ENCODE measurements at places on chromosomes 3 and 15.

DNA sequence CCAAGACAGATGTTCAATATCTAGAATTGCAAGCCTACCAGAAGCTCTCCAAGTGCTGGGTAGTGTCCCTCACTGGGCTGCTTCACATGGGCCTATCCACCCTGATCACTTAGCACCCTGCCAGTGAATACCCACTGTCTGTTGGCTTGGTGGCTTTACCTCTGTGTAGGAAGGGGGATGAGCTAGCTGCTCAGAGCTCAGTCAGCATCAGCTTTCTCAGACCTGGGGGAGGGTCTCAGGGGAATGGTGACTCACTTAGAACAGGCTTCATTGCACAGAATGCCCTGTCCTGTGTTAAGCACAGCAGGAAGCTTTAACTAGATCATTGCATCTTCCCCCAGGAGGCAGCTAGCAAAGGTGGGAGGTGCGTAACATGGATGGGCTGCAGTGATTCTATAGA, 209.8 kb downstream of the PDCD6IP start:
- peak; percentile 85 for DNase-seq

DNA sequence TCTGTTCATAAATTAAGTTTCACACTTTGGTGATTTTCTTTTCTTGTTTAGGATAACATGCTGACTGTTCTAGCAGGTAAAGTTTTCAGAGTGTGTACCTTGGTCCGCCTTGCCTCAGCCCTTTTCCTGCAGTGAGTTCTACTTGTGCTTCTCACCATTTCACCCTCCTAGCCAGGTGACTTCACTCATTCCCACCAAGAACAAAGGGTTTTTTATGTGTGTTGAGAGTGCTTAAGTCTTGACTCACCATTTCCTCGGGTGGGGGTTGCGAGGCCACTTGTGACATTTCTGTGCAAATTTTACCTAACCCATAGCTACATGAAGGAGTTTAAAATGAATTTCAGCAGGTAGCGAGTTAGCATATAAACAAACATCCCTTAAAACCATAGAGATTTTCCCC, 81.4 kb downstream of the C3orf38 start:
- DNase-seq: peak; percentile 76

DNA sequence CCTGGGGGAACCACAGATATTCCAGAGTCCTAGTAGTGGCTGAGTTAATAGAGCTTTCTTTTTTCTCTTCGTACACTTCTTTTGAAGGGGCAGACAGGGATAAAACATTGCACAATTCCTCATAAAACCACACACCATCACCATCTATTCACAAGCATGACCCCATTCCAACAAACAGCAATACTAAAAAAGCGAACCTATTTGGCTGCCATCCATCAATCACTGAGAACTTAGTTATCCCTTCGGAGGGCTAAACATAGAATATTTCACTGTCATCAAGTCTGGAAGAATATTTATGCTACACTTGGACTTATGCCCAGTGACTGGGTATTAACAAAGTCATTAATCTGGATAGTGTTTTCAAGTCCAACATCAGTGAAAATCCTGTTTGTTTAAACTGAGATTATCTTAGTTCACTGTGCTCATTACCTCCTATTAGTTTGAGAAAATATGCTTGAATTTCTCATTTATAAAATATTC, 80.3 kb upstream of the PRTG start:
- DNase-seq: no peak

DNA sequence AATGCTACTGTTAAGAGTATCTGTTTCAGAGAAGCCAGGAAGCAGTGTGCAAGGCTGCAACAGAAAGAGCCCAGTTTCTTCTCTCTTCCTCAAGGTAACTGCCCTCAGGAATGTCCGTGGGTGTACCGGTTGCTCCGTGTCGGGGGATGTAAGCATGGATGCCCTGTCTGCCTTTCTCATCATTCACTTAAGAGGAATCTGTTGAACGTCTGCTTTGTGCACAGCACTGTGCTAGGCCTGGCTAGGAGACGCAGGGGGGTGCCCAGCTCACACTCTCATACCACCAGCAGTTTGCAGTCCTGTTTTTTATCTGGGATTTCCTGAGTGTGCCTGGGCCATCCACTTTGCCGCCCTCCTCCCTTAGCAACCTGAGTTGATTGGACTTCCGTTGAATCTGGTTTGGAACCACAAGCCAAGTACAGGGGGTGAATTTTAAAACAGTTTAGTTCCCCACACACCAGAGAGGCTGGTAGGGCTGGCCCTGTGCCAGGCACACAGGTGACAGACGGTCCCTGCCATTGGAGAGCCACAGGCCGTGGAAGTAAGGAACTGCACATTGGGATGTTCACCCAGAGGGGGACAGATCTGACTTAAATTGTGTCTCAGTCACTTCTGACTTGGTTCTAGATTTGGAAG, 11.2 kb downstream of the BOC start:
- DNase-seq: peak; percentile 88

GRCh38 chr15:74412159-74412558, 21.6 kb downstream of the SEMA7A start:
- no peak for DNase-seq

- no peak for DNase-seq
Measured at GRCh38 chr15:83498801-83499200, 51.7 kb downstream of the SH3GL3 start.

DNA sequence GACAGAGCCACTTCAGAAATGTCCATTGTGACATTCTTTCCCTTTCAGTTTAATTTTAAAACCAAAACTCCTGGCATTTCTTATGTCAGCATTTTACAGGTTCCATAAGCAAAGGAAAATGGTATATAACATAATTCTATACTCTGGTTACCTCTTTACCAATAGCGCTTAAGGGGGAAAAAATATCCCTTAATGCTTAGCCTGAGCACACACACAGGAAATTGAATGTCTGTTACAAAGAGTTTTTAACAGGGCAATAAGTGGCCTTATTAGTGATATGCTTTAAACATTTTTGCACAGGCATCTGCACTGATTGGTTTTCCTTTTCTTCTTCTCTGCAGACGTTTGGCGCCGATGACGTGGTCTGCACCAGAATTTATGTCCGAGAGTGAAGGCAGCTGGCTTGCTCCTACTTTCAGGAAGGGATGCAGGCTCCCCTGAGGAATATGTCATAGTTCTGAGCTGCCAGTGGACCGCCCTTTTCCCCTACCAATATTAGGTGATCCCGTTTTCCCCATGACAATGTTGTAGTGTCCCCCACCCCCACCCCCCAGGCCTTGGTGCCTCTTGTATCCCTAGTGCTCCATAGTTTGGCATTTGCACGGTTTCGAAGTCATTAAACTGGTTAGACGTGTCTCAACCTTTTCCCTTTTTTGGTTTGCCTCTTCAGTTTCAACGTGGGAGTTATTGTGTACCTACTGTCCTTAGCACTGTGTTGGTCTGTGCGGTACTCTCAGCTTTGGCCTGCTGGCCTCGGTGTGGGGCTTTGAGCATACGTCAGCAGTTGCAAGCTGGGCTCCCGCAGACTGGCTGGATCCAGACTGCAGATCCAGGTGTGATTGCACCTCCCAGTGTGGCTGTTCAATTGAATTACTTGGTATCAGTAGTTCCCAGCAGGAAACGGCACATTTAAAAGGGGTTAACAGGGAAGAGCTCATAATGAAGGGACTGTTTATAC, 7.7 kb downstream of the CRABP1 start:
- DNase-seq: no peak

DNA sequence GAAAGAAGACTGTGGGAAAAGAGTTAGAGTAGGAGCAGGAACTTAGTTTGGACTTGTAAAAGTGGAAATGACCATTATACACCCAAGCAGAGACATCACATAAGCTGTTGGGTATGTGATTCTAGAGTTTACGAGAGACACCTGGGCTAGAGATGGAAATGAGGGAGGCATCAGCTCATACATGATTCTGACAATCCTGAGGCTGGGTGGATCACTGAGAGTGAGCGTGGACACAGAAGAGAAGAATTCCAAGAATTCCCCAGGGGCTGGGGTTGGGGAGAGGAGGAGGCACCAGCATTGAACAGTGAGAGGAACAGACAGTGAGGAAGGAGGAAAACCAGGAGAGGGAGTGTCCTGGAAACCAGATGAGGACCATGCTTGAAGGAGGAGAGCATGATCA, 113.5 kb downstream of the KCNAB1 start:
- peak; percentile 89 for DNase-seq

Measured in islet precursor cell (in vitro differentiated cells).